Naive thymus-derived CD4-positive, alpha-beta T cell (primary cell): ENCODE measurements at places on chromosomes 2 and 18. TPM values are rescaled to one million over a fixed set of nuclear protein-coding genes. Genes with fewer than 3 reads are reported as not detected.

DNA sequence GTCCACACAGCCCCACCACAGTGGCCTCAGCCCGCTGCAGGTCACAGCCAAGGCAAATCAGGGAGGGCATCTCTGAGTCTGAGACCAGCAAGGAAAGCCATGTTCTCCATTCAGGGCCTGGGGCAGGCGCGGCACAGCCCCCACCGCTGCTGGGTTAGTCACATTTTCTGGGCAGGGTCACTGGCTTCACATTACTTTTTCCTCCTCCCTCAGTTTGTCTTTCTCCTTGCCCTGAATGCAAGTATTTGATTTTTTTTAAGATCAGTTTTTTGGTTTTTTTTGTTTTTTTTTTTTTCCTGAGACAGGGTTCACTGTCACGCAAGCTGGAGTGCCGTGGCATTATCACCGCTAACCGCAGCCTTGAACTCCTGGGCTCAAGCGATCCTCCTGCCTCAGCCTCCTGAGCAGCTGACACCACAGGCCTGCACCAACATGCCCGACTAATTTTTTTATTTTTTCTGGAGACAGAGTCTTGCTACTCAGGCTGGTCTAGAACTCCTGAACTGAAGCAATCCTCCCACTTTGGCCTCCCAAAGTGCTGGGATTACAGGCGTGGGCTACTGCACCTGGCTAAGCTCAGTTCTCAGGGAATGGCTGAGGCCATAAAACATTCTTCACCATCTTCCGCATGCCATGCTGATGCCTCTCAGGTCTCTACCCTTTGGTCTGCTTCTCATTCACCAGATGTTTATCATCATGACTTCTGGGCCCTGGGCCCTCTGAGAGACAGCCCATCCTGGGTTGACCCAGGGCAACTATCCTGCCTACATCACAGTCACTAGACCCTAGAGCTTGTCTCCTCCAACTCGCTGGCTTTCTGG is 628 bp upstream of the CAPG start:
- no peak for DNase-seq

DNA sequence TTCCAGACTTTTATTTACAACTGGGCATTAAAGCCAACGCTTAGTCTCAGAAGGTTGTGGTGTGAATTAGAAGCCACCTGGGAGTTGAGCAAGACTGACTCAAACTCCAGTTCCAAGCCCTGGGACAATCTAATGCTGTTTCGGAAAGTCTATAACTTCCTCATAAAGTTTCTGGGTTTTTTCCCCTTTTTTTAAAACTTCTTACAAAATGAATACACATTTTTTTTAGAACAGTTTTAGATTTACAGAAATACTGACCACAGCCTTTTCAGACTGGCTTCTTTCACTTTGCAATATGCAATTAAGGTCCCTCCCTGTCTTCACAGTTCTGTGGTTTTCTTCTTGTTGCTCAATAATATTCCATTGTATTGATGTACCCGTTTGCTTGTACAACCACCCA is 115.9 kb upstream of the TWIST2 start:
- DNase-seq: no peak

STEAP3 gene
- total RNA-seq: 0.27 TPM

DNA sequence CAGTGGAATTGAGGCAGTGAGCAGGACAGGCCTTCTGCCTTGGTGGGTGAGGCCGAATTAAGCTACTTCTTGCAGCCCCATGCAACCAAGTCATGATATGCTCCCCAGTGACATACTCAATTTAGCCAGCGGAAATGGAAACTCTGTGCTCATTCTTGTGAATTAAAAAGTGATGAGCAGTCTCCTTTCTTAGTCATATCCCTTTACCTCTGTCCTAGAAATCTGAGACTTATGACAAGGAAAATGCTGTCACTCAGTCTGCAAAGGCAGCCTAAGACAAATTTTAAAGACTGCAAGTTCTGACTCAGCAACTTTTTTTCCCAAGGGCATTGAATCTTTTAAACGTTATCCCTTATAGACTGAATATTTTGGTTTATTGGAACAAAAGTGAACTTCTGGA is 218.2 kb downstream of the SH3BP4 start:
- no peak for DNase-seq

GRCh38 chr2:131431336-131431735 is 44.6 kb upstream of the TUBA3D start:
- no peak for DNase-seq

GRCh38 chr2:220034426-220035130 is 407.1 kb downstream of the SLC4A3 start:
- DNase-seq: no peak

DNA sequence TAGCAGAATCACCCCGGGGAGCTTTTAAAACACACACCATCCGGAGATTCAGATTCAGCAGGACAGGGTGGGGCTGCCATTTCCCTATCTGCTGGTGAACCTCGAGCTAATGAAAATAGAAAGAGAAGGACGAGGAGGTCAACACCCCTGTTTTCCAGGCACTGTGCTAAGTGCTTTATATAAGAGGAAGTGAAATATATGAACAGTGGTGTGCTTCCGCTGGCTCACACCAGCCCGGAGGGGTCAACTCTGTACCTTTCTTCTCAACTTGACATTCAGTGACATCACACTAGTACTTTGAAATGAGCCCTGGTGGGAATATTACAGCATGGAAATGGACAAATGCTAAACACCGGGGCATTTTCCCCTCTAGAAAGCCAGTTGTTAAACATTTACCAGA is 108.3 kb upstream of the LTBP1 start:
- DNase-seq: no peak

PTH2R gene
- 0.20 TPM in 1 of 2 replicates, not detected in the other for total RNA-seq

DNA sequence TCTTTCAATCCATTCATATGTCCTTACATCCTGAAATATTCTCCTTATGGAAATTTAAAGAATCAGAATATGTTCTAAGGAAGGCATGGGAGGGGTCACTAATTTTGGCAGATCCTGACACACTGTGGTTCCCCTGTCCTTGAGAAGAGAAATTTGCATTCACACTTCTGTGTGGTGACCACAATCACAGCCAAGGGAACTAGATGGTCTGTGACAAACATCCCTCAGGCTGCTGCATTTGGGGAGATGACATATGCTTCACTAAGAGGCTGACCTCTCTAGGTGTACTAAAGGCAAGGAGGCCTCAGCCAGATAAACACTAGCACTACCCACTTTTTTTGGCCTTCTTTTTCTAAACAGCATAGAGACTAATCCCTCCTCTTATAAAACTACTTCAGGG is 129.6 kb downstream of the MREG start:
- DNase-seq: no peak

DNA sequence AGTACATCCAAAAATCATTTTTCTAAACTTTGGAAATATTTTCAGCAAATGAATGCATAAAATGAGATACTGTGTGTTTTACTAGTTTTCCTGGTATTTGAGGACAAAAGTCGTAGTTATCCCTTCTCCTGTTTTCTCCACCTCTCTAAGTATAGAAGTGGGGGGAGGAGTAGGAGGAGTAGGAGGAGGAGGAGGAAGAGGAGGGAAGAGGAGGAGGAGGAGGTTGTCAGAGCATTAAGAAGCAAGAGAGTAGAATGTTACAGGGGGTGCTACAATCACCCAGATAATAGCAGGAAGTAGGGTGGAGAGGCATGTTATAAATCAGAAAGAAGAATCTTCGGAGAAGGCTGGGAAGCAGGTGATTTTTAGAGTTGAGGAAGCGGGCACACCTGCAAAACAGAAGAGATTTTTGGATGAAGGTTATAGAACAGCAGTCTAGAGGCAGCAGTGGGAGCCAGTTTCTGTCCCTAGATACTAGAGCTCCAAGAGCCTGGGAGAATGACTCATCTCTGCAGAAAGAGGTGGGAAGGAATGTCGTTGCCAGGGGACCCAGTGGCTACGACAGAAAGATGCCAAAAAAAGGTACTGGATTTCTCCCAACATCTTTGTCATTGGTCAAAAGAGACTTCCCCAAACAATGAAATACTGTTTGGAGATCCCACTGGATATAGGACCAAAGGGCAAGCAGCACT is 44.2 kb upstream of the AQP4 start:
- no peak for DNase-seq

RSAD2 gene
- 5.6 TPM for total RNA-seq

DNA sequence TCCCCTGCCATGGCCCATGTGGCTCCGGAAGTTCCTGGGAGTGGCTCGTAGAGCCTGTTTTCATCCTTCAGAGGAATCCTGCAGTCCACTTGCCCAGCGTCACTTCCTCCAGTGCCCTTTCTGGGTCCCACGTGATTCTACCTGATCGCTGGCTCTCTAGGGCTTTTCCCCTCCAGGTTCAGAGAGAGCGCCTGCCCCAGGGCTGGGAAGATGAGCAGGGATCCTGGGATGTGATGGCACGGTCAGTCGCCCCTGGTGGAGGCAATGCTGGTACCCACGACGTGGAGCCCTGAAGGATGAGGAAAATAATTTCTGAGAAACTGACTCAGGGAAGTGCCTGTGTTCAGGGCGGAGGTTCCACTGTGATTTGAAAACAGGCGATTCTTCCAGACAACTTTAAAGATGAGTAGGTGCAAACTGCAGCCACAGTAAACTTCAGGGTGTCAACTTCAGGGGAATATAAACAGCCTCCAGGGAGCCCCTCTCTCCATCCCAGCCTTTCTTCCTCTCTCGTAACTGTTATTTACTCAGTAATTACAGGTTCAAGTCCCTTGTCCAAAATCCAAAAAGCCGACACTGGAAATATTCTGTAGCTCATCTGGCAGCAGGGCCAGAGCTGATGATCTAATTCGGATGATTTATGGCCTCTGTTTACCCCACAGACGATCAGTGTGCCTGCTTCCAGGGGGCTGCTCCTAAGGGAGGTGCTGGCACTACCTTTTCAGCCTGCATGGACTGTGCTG is 105.9 kb downstream of the AGAP1 start:
- no peak for DNase-seq

ACKR3 gene
- 6.2 TPM for total RNA-seq

DNA sequence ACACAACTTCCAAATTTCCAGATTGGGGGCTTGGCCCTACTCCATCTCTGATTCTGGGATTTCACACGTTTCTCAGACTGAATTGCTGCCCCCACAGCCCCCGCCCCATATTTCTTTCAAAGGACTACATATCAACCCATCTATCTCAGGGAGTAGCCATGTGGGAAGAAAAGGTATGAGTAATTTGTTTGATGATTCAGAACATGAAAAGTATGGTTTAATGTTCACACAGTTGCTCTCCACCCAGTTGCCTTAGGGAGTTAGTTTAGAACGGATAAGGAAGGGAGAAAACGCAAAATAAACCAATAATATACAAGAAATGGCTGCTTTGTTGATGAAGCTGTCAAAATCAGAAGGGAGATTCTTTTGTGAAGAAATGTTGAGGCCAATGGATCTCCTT is 145.1 kb downstream of the PIEZO2 start:
- no peak for DNase-seq

DNA sequence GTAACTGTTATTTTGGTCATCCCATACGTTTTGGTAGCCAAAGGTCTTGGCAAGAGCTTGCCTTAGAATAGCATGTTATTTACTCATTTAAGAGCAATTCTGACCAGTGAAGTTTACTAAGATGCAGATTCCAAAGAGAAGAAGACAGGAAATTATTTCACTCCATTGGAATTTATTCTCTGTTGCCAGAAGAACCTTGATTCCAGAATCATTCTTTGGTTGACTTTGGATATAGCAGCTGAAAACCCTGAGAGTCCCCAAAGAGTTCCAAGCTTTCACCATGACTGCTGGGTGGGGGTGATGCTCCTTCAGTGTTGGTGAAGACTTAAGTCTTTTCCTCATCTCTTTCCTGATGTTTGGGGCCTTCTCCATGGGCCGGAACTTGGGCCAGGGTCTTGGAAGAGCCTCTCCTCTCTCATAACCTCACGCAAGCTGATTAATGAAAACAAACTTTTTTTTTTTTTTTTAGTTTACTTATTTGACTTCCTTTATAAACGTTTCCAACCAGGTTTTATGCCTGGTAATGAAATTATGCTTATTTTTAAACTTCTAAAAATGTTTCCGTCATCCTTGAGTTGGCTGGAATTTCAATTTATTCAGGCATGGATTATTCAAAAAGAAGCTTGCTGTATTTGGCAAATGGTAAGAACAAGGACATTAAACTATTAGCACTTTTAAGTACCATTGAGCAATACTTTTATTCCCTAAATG is 192.0 kb downstream of the MTX2 start:
- DNase-seq: no peak

SH2D6 gene
- 0.18 and 0.48 TPM in 2 replicates for total RNA-seq

UPP2 gene
- not detected for total RNA-seq

ITSN2 gene
- 79.2 and 85.7 TPM in 2 replicates for total RNA-seq

DNA sequence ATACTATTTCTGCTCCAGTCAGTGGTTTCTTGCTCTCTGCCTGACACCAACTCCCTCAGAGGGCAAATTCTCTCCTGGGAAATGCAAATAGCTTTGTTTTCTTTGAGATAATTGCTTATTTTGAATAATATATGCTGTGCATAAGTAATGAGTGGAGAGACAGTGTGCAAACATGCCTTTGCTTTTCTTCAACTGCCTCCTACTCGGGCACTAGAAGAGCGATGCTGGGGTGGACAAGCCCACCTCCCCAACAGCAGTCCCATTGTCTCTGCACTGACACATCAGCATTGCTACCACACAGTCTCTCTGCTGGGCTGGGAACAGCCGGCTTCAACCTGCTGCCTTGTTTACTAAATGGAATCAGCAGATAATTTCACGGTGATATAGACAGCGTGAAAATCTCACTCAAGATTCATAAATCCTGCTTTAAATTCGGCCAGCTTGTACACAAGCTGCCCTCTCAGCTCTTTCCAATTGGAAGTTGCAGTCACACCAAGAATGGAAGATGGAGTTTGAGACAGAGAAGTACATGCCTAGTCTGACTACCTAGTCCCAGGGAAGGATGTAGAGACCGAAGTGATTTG is 694.5 kb downstream of the TDRD15 start:
- DNase-seq: no peak

GRCh38 chr2:118918017-118918416 is 24.0 kb upstream of the MARCO start:
- no peak for DNase-seq

TDRD15 gene
- total RNA-seq: not detected

DNA sequence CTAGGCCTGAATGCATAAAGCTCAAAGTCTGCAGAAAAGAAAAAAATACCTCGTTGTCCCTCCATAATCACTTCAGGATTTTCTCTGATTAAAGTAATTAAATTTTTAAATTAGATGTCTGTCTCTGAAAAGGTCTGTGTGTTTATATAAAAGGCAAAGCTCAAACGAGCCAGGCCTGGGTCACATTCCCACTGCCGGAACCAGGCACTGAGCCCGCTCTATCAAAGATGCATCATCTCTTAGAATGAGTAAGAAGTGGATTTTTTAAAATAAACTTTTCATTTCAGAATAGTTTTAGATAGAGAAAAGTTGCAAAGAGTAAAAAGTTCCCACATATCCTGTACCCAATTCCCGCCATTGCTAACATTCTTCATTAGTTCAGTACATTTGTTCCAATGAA is 202.1 kb upstream of the KYNU start:
- DNase-seq: no peak

DNA sequence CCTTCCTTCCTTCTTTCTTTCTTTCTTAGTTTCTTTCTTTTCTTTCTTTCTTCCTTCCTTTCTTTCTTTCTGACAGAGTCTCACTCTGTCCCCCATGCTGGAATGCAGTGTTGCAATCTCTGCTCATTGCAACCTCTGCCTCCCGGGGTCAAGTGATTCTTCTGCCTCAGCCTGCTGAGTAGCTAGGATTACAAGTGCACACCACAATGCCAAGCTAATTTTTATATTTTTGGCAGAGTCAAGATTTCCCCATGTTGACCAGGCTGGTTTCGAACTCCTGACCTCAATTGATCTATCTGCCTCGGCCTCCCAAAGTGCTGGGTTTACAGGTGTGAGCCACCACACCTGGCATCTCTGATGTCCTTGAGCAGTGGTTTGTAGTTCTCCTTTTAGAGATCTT is 48.5 kb downstream of the IL1R2 start:
- no peak for DNase-seq
